ENCODE measurements at places on chromosomes 16 and 17.

DNA sequence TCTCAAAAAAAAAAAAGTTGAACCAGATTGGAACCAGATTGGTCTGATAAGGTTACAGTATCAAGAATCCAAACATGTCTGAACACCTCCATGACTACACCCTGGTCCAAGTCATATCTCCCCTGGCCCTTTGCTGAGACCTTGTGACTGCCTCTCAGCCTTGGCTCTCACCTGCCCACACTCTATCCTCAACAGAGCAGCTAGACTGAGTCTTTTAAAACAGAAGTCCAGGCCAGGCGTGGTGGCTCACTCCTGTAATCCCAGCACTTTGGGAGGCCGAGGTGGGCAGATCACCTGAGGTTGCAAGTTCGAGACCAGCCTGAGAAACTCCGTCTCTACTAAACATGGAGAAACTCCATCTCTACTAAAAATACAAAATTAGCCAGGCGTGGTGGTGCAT is 91.7 kb downstream of the AIPL1 start:
- DNase-seq = no peak

DNA sequence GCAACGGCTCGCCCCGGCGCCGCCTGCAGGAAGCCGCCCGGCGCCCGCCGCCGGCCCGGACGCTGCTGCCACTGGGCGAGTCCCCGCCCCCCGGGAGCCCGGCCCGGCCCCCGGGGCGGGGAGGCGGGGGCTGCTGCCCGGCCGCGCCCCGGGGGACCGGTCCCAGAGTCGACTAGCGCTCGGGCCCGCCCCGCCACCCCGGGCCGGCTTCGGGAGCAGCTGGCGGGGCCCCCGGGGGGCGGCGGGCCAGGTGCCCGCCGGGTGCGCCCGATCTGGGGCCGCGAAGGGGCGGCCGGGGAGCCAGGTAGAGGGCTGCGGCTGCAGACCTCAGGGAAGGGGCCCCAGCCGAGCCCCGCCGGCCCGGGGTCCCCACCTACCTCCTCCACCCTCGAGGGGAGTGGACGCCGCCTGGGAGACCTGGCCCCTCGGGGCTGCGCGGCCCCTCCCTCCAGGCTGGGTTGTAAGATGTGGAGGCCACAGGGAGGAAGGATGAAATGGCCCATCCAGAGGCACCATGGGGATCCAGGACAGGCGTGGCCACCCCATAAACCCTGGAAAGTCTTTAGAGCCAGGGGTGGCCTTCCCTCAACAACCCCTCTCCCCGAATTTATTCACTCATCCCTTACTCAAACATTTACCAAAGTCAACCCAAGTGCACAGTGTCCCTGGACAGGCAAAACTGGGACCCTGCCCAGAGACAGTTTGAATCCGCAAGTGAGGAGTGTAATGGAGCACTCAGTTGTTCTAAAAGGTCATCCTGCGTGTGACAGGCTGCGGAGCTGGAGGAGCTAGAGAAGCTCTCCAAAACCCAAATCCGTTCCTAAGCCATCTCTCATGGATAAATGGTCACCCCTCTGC is at the start of gene CDYL2:
TSS of gene CDYL2 (minus strand) at position 73 of the 858 bp plus-strand sequence. CDS start 425 bp downstream, outside the sequence.
- DNase-seq = no peak

- DNase-seq = no peak
These were observed 96.9 kb upstream of the ADAMTS18 start for GRCh38 chr16:77531752-77532151.

- DNase-seq = no peak
These were observed 125.7 kb upstream of the CDH5 start for GRCh38 chr16:66240631-66241395.

DNA sequence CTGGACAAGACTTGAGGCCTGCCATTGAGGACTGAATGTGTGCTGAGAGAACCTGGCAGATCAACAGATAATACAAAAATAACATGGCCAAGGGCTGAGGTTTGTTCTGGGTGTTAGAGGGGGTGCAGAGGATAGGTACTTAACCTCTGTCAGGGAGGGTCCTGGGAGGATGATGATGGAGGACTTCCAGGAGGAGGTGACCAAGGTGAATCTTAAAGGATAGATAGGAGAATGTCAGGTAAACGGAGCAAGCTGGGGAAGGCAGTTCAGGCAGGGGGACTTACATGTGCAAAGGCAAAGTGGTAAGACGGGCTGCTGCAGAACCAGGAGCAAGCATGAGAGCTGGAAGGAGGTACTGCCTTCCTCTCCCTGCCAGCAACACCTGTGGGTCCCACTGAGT is 119.8 kb upstream of the PLCG2 start:
- DNase-seq = no peak

GRCh38 chr17:68052810-68053209 is 17.3 kb downstream of the KPNA2 start:
- DNase-seq = no peak

DNA sequence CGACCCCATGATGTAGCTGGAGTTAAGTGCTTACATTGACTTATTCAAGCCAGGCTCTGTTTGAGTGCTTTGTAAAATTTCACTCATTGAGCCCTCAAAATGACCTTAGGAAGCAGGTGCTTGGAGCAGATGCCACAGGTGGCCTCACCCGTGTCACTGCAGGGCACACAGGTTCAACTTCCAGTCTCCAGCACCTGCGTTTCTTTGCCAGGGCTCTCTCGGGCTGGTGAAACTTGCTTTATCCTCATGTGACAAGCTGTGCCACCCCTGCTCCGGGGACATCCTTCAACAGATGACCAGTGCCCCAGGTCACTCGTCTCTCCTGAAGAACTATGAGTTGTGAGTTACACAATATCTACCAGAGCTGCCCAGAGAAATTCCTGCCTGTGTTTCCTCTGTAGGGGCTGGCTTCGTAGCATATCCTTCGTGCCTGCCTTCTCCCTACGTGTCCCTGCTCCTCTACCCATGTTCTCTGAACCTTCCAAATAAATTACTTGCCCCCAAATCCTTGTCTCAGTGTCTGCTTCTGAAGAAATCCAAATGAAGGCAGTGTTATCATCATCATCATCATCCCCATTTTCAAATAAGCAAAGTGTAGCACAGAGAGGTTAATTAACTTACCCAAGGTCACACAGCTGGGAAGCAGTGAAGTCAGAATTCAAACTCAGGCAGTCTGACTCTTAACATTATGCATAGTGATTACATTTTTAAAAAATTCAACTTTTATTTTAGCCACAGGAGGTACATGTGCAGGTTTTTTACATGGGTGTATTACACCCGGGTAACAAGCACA is 352.5 kb downstream of the NPIPA8 start:
- no peak for DNase-seq

DNA sequence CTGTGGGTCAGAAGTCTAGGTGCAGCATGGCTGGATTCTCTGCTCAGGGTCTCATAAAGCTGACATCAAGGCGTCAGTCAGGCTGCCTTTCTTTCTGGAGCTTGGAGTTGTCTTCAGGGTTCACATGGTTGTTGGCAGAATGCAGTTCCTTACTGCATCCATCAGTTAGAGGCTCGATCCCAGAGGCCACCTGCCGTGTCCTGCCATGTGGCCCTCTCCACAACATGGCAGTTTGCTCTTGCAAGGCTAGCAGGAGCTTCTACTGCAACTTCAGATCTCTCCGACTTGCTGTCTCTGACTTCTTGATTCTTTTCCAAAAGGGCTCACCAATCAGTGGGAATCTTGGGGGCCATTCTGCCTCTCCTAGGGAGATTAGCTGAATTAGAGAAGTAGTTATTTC is 11.9 kb downstream of the PITPNC1 start:
- no peak for DNase-seq

DNA sequence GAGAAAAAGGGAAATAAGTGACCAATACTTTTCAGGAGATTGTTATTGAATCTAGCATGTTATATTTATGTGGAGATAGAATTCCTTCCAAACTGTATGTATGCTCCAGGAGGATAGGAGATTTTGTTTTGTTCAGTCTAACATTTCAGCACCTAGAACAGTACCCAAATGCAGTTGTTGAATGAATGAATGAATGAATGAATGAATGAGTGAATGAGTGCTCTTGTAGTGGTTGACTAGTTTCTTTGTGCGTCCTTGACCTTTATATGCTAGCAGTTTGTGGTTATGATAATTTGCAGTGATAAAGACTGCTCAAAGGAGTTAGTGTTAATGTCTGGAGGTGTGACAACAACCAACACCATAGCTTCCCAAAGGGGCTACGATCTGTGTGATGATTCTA is 663.5 kb upstream of the GOT2 start:
- no peak for DNase-seq

Data from cerebellar nuclear complex (tissue), 1 donor.